ENCODE measurements at places on chromosomes 11 and 22. TPM values are rescaled to one million over a fixed set of nuclear protein-coding genes. Genes with fewer than 3 reads are reported as not detected.

Gene GLYATL1B
- total RNA-seq, result not detected

Gene OVOL1
- 12.5 TPM for total RNA-seq

GRCh38 chr11:11708256-11708655, 86.5 kb upstream of the GALNT18 start:
- DNase-seq, result no peak

Gene DBX1
- not detected for total RNA-seq

Gene MS4A3
- total RNA-seq, result not detected

All from epithelial cell of proximal tubule (primary cell).